ENCODE measurements at places on chromosomes 2 and 18.

GRCh38 chr2:239508261-239508660 lies 107.4 kb upstream of the HDAC4 start:
- DNase-seq = no peak

GRCh38 chr2:230552181-230552580 lies 136.2 kb downstream of the SP100 start:
- no peak for DNase-seq

DNA sequence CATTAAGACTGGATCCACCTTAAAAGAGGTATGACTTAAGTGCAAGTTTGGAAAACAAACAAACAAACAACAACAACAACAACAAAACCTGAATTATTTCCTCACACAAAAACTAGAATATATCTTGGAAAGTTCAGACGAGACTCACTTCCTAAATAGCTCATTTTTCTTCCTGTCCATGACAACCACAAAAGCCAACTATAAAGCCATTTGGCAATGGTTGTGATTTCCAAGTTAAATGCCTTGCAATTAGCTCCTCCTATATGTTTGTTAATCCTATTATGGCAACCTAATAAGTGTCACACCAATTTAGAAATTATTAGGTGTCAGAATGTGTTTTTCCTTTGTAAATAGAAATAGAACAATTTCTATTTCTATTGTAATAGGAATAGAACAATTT lies 91.6 kb upstream of the ARL5A start:
- no peak for DNase-seq

DNA sequence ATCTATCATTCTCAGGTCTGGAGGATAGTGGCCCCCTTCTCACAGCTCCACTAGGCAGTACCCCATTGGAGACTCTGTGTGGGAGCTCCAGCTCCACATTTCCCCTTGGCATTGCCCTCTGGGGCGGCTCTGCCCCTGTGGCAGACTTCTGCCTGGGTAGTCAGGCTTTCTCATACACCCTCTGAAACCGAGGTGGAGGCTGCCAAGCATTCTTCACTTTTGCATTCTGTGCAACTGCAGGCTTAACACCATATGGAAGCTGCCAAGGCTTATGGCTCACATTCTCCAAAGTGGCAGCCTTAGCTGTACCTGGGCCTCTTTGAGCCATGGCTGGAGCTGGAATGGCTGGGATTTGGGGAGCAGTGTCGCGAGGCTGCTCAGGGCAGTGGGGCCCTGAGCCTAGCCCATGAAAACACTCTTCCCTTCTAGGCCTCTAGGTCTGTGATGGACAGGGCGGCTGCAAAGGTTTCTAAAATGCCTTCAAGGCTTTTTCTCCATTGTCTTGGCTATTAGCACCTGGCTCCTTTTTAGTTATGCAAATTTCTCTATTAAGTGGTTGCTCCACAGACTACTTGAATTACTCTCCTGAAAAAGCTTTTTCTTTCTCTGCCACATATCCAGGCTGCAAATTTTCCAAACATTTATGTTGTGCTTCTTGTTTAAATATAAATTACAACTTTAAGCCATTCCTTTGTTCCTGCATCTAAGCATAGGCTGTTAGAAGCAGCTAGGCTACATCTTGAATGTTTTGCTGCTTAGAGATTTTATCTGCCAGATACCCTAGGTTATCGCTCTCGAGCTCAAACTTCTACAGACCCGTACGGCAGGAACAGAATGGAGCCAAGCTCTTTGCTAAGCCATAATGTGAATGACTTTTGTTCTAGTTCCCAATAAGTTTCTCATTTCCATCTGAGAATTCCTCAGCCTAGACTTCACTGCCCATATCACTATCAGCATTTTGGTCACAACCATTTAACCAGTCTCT lies 206.5 kb downstream of the CPS1 start:
- no peak for DNase-seq

GRCh38 chr2:72630767-72631166 lies 195.1 kb downstream of the EXOC6B start:
- no peak for DNase-seq

- DNase-seq = no peak
These were observed 76.4 kb downstream of the METTL4 start for GRCh38 chr18:2494921-2495320.

DNA sequence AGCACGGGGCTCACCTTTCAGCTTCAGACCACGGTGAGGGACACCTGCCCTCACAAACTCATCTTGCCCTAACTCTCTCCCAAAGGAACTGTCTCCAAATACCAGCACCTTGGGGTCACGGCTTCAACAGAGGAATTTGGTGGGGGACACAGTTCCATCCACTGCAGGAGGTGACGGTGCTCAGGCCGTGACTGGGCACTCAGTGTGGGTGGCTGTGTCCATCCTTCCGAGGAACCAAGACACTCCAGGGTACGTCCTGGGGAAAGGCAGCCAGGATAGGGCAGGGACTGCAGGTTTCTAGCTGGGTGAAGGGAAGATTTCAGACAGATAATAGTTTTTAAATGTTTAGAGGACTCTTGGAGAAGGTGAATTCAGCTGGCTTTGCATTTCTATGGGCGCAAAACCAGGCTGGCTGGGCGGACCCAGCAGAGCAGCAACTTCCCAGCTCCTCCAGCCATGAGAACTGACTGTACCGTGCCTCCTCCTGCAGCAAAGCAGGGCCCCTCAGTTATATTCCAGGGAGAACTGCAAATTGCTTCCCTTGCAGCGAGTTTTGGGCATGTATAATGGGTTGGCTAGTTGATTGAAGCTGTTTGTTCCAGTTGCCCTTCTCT lies 23.9 kb upstream of the ALLC start:
- DNase-seq = no peak

DNA sequence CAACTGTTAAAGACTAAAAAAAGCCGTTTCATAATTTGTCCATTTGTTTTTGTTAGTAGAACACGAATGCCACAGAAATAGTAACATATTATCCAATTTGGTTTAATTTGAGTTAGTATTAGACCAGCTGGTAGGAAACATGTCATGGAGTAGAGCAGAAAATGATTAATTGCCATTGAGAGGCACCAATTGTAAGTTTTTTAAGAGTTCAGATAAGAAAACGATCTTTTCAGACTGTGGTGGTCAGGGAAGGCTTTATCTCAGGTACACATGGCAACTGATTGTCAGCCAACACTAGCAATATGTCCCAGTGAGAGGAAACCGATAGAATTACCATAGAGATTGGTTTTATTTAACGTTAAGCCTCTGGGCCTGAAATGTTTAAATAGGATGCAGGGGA lies 438.2 kb upstream of the MAP2 start:
- no peak for DNase-seq

Measured in NCI-H1048 (cell line).